Fibroblast of skin of back (primary cell): ENCODE measurements at places on chromosomes 11 and 22.
A peak's percentile ranks its signal among the peaks of the same experiment; 100 is the strongest.

DNA sequence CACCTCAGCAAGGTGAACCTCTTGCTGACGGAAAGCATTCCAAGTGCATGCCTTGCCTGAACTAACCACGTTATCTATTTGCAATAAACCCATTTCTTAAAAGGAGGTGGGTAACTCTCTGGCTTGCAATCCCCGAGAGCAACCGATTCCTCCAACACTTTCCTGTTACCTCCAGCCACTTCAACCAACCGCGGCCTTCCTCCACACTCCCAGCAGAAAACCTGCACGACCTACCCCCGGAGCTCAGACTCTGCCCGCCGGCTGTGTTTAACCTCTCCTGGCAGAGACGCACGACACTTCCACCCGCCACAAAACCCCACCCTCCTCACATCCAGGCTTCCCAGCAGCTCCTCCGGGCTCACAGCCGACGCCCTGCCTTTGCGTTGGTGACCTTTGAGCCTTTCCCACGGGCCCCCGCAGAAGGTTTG, 708 bp downstream of the SCO2 start:
- DNase-seq, result no peak

DNA sequence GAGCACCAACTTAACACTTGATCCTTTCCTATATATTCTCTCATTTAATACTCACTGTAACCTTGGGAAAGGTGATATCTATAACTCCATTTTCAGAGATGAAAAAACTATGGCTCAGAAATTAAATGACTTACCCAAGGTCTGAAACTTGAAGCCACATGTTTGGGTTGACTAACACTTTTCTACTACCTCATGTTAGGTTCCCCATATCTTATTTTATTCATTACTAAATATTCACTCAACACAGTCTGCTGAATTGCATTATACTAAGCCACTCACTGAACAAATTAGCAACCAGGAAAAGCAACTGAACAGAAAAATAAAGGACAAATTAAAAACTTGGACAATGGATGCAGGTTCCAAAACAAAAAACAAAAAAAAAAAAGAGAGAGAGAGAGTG, 59.9 kb downstream of the FAM168A start:
- DNase-seq, result no peak

DNA sequence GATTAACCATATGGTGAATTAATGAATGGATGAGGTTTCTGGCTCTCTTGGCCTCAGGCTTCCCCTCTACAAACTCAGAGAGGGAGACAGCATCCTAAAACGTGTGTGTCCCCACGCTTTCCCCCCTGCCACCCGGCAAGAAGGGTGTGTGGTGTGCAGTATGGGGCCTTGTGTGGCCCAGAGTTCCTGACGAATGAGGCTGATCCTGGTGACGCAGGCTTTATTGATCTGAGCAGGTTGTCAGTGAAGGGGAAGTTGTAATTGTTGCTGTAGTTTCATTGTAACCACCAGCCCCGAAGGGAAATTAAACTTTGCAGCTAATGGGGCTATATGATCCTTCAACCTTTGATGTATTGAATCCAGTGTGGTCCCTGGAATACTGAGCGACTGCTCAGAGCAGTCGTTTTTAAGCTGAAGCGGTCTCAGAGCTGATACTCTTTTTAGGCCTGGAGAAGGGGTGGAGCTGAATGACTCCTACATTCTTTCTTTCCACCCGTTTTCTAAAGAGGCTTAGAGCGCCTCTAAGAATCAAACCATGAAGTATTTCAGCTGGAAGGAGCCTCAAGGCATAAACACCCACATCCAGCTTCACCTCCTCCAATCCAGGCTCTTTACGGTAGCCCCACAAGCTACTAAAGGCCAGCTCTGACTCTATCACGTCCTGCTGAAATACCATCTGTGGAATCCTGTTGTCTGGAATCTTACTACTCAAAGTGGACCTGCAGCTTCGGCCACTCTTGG, 284.7 kb downstream of the MIAT start:
- DNase-seq, result no peak

DNA sequence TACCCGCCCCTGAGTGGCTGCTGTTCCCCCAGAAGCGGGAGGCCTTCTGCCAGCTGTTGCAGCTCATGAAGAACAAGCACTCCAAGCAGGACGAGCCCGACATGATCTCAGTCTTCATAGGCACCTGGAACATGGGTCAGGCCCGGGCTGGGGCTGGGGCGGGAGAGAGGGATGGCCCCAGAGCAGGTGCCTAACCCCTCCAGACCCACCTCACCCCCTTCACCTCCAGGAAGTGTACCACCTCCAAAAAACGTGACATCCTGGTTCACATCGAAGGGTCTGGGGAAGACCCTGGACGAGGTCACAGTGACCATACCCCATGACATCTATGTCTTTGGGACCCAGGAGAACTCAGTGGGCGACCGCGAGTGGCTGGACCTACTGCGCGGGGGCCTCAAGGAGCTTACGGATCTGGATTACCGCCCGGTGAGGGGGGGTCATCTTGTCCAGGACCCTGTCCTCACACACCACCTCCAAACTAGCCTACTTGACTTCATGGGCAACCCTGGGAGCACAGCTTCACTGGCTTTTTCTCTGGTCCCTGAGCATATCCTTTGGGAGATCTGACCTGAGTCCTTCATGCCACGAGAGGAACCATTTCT, 6.3 kb downstream of the INPPL1 start:
- no peak for DNase-seq

DNA sequence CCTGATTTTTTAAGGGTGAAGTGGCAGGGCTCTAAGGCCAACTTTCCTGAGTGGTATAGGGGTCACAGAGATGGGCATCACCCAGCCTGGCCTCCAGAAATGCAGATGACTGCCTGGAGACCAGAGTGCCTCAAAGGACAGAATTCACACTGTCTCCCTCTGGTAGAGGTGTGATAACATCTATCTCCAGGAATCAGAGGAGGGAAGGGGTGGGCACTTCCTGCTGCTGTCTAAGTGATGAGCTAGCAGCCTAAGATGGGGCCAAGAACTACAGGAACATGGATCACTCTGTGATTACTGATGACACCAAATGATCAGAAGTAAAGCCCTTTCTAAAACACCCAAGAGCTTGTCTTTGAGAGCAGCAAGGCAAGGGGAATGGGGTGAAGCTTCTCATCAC, 61.9 kb downstream of the C11orf58 start:
- DNase-seq, result no peak

DNA sequence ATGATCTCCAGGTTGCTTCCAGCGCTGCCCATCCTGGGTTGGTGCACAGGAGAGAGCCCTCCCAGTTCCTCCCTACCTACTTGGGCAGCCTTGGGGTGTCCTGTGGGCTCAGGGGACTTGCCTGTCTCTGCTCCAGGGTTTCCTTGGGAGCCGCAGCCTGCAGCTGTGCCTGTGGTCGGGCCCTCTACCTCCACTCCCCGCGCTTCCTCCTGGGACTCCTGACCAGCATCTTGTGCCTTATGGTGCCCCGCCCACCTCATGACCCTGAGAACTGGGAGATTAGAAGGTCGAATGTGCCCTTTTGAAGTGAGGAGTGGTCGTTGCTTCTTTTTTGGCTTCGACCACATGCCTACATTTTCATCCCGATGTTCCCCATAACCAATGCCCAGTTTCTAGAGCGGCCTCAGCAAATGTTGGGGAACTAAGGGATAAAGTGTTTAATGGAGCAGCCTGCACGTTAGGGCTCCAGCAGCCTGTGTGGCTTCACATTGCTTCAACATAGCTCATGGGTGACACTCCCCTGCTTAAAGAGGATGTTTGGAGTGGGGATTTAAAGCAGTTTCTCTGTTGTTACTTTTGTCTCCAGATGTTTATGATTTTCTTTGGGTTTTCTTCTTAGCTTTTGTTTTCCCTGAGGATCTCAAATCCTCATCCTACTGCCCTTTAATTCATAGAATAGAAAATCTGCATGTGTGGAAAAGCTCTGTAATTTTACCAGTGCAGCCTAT, 248.8 kb downstream of the TBC1D22A start:
- peak; percentile 8 for DNase-seq

DNA sequence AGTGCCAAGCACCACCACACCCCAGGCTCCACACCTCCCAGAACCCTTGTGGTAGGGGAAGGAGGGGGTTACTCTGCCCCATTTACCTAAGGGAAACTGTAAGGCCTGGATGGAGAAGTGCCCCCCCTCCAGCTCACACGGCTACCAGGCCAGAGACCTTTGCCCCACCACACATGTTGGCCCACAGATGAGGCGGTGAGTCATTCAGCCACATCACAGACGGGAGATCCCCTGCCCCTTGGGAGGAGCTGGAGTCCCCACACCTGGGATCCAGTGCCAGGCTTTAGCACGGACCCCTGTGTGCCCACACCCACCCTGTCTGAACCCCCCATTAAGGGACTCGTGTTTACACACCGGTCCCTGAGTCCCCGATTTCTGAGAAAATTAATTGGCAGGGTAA, 24.9 kb downstream of the CDKN1C start:
- no peak for DNase-seq

- peak; percentile 47 for DNase-seq
Measured at GRCh38 chr11:119055901-119056300, 1.1 kb downstream of the HYOU1 start.

DNA sequence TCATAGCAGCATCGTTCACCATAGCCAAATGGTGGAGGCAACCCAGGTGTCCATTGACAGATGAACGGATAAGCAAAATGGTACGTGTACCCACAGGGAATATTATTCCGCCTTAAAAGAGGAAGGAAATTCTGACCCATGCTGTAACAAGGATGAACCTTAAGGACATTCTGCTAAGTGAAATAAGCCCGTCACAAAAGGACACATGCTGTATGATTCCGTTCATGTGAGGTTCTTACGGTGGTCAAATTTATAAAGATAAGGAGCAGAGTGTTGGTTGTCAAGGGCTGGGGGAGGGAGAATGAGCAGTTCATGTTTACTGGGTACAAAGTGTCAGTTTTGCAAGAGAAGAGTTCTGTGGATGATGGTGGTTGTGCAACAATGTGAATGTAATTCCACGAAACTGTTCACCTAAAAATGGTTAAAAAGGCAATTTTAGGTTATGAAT, 26.3 kb downstream of the APOL1 start:
- no peak for DNase-seq

- no peak for DNase-seq
Measured at GRCh38 chr11:44742508-44743246, 15.9 kb downstream of the TSPAN18 start.

- DNase-seq, result peak; percentile 33
Measured at GRCh38 chr11:66136752-66137123, 66.7 kb downstream of the PACS1 start.

- DNase-seq, result no peak
Measured at GRCh38 chr11:67582011-67582410, 1.6 kb upstream of the GSTP1 start.

- no peak for DNase-seq
Measured at GRCh38 chr11:2977113-2977512, 15.0 kb downstream of the NAP1L4 start.

- DNase-seq, result peak; percentile 52
Measured at GRCh38 chr11:68968306-68969250, 12.2 kb downstream of the MRGPRD start.

DNA sequence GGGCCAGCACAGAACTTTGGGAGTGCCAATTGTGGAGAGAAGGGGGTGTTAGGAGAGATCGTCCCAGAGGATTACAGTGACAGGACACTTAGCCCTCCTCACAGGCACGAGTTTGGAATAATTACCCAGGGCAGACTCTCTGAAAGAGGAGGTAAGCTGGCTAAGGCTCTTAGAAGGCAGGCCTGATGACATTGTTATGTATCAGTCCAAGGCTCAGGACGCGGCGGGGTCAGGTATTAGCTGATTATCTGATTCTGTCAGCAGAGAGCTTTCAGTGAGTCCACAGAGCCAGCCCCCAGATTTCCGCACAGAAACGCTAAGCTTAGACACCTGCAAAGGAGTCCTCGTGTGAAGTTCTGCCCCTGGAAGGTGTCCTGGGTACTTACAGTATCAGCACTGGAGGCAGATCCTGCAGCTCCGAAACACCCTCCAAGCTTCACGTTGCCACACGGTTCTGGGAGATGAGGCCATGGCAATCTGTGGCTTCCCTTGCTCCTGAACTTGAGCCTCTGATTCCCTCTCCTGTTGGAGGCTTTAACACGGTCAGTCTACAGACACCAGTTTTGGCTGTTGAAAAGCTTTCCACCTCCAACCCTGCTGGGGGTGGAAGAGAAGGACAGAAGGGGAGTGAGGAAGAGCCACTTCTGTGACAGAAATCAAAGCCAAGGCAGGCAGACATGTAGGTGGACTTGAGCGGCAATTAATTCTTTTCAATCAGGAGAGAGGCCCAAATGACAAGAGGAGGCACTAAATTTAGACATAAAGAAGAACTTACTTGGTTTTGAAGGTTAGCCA, 123.6 kb upstream of the CADM1 start:
- DNase-seq, result no peak

GRCh38 chr22:48800036-48800885, 1027.4 kb downstream of the BRD1 start:
- DNase-seq, result no peak

- no peak for DNase-seq
Measured at GRCh38 chr22:23115825-23116494, 25.8 kb downstream of the RSPH14 start.

- DNase-seq, result no peak
Measured at GRCh38 chr11:115696563-115696962, 192.3 kb upstream of the CADM1 start.

DNA sequence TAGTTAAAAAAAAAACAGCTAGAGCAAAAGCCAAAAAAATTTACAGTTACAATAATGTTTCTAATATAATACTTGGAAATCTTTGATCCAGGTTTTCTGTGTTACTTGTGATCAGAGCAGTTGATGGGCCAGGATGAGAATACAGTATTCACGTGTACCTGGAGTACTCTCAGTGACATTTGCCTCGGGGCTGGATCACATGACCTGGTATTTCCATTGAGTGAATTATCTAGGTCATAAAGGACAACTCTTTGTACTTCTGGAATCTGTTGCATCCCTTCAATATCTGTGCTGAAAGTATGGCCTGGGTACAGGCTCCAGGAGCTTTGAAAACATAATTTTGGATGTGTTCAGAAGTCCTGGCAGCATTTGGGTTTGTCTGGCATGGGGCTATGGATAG, 93.5 kb downstream of the GRAMD1B start:
- DNase-seq, result no peak

DNA sequence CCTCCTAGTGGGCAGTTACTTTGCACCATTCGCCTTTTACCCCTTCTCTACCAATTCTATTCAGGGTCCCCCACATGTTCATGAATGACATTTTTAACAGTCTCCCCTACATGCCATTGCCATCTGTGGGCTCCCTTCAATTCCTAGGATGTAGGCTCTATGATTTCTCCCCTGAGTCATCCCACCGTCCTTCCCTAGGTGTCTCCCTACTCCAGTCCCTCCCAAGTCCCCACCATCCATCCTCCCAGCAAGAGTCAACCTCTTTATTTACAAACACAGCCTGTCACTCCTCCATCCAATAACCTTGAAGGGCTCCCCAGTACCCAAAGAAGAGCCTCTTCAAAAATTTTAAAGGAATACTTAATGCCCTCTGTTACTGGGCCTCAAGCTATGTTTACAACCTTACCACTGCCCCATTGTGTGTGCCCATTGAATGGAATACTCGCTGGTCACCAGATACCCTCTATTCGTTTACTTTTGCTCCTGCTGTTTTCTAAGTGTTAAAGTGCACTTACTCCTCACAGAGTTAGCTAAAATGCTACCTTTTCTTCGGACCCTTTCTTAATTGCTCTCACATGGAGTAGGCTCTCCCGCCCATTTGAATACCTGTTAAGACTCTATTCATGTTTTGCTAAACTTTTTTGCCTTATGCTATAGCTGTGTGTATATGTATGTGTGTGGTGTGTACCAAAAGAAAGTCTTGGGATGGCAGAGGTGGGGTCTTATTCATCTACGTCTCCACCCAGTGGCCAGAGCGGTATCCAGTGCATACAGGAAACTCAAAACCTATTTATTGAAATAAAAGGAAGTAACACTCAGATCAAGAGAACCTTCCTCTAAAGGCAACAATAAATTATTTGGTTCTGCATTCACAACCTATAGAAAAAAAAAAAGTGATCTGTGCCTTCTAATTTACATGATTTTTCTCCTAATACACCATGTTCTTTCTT, 235.8 kb upstream of the CCDC90B start:
- peak; percentile 7 for DNase-seq

GRCh38 chr11:22133776-22134175, 59.1 kb upstream of the ANO5 start:
- no peak for DNase-seq
